Ascending aorta (tissue), 2 donors: ENCODE measurements at places on chromosomes 3 and 15. TPM values are rescaled to one million over a fixed set of nuclear protein-coding genes. Genes with fewer than 3 reads are reported as not detected.

Gene SLC12A1
- total RNA-seq, result not detected

Gene BCHE
- not detected for total RNA-seq

Gene CPNE9
- not detected for total RNA-seq

Gene ARPP19
- total RNA-seq, result 71.7 TPM

Gene GRAMD1C
- total RNA-seq, result 0.21 TPM

Gene CCR8
- total RNA-seq, result not detected

Gene CLSTN2
- total RNA-seq, result 65.8 TPM

Gene ITIH1
- 2.0 TPM for total RNA-seq

GRCh38 chr3:48661501-48662144 lies 1.1 kb downstream of the CELSR3 start:
- H3K27me3 ChIP-seq, result no peaks in the 10 kb centered on the region
- no peaks in the 10 kb centered on the region for H3K36me3 ChIP-seq
- H3K4me3 ChIP-seq, result peak overlapping the region; percentile 39
- no peak for DNase-seq
- H3K4me1 ChIP-seq, result peaks cover 17% of the 10 kb centered on the region
- no peak overlapping the region for H3K27ac ChIP-seq

DNA sequence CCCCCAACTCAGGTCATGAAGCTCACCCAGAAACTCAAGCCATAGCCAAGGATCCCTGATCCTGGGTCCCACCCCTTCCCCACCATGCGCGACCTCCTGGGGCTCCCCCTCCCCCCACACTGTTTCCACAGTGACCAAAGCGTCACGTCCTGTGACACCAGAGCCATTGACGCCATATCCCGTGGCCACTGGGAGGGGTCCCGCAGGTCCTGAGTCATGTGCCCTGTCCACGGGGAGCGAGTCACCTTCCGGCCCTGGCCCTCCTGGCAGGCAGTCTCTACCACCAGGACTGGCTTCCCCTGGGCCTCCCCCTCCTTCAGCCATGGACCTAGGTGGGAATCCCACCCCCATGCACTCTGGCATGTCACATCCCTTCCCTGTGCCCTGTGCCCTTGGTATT lies 15.6 kb downstream of the SEMA3F start:
- DNase-seq, result no peak
- H3K36me3 ChIP-seq, result peaks cover 15% of the 10 kb centered on the region
- H3K4me3 ChIP-seq, result no peak overlapping the region
- H3K27ac ChIP-seq, result peak overlapping the region; percentile 76

DNA sequence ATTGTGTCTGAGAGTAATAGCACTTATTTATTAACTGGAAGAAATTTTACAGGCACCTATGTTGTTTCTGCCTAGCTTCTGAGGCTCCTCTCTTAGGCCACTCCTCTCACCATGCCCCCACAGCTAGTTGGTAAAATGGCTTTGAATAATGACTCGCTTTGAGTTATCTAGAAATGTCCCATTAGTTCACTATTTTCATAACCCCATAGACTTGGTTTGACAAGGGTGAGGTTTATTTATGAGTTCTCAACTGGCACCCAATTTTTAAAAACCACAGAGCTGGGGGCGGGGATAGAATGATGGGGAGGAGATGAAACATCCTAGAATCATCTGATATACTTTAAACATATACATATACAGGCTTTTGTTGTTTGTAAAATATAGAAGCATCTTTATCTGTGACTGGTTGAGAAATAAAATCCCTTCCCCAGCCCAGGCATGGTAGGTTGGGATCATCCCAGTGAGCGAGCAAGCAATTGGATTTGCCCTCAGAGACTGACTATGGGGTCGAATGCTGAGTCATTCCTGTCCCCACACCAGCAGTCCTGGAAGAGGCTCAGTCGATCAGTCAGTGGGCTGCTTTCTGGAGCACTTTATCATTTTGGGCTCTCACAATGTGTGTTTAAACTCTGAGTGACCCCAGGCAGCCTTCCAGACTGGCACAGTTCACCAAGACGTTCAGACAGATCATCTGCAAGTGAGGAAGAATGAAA lies 60.2 kb upstream of the TSEN2 start:
- no peak overlapping the region for H3K27ac ChIP-seq
- no peaks in the 10 kb centered on the region for H3K36me3 ChIP-seq
- no peaks in the 10 kb centered on the region for H3K27me3 ChIP-seq
- H3K4me1 ChIP-seq, result peaks cover 2% of the 10 kb centered on the region
- H3K4me3 ChIP-seq, result no peak overlapping the region
- DNase-seq, result no peak

DNA sequence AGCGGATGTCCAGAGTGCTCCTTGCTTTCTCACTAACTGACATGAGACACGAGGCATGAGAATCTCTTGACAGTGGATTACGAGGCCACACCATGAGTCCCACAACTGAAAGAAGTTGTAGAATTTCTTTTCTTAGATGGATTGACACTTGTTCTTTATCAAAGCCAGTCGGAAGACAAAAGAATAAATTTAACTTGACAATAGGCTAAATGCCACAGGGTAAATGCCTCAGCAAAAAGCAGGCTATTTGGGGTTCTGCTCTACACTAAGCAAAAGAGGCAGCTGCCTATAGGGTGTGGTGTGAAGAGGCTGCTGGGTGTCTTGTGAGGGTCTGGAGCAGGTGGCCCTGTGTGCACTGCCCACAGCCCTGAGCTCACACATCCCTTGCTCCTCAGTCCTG lies 135.1 kb upstream of the SEMA6D start:
- no peak overlapping the region for H3K4me3 ChIP-seq
- no peaks in the 10 kb centered on the region for H3K4me1 ChIP-seq
- H3K36me3 ChIP-seq, result no peaks in the 10 kb centered on the region
- H3K27ac ChIP-seq, result no peak overlapping the region
- H3K27me3 ChIP-seq, result no peaks in the 10 kb centered on the region
- no peak for DNase-seq

- peaks cover 52% of the 10 kb centered on the region for H3K4me1 ChIP-seq
- H3K4me3 ChIP-seq, result peak overlapping the region; percentile 13
- H3K36me3 ChIP-seq, result no peaks in the 10 kb centered on the region
These were observed 4.6 kb downstream of the LOXL1 start for GRCh38 chr15:73930790-73931281.

GRCh38 chr3:66475386-66476020 lies 25.3 kb downstream of the LRIG1 start:
- no peak for DNase-seq
- H3K4me3 ChIP-seq, result no peak overlapping the region
- peaks cover 14% of the 10 kb centered on the region for H3K4me1 ChIP-seq
- H3K27ac ChIP-seq, result no peak overlapping the region

GRCh38 chr3:5898106-5898505 lies 710.6 kb downstream of the EDEM1 start:
- DNase-seq, result no peak
- H3K27me3 ChIP-seq, result no peaks in the 10 kb centered on the region
- H3K4me1 ChIP-seq, result no peaks in the 10 kb centered on the region

DNA sequence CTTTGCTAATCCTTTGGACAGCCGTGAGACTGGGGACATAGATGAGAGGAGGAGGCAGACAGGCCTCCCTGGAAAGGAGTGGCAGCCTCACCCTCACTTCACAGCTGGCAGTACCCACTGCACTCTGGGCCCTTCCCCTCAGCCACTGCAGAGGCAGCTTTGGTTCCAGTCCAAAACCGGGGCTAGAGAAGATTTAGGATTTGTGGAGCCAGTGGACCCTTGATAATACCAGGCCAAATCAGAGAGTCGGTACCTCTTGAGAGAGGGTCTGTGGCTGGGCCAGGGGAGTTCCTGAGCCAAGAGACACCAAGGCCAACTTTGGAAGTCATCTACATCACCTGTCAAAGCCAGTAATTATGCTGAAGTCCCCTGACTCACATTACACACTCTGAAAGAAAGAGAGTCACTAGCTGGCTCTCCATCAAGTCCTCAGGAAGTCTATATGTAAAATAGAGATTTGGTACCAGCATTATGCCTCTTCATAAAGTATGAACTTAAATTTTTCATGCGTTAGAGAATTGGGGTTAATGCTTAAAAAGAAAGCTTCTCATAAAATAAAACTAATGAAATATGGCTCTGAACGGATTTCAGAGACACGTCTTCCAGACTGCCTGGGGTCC lies 244.1 kb upstream of the SEMA6D start:
- peaks cover 22% of the 10 kb centered on the region for H3K4me1 ChIP-seq
- peak overlapping the region; percentile 66 for H3K27ac ChIP-seq
- H3K36me3 ChIP-seq, result no peaks in the 10 kb centered on the region
- H3K27me3 ChIP-seq, result no peaks in the 10 kb centered on the region

GRCh38 chr3:168094877-168095610 lies 680 bp downstream of the GOLIM4 start:
- H3K36me3 ChIP-seq, result no peaks in the 10 kb centered on the region
- H3K4me1 ChIP-seq, result peaks cover 18% of the 10 kb centered on the region
- H3K27me3 ChIP-seq, result no peaks in the 10 kb centered on the region
- peak overlapping the region; percentile 95 for H3K27ac ChIP-seq
- peak overlapping the region; percentile 71 for H3K4me3 ChIP-seq

DNA sequence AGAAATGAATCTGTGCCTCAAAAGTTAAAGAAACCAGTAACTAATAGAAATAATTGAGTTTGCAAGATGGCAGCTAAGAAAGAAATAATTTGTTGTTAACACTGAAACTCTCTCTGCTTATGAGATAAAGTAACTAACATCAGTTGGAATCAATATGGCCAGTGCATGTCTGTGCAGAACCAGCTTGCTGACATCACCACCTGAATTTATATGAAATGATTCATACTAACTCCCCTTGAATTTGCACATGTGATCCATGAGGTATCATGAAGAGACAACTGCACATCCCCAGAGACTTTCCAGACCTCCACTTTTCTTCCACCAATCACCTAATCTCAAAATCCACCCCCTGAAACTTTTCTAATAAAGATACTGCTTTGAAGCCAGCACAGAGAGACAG lies 10.3 kb upstream of the SLC25A38 start:
- no peak overlapping the region for H3K4me3 ChIP-seq
- no peaks in the 10 kb centered on the region for H3K4me1 ChIP-seq
- no peak for DNase-seq
- no peaks in the 10 kb centered on the region for H3K36me3 ChIP-seq
- H3K27ac ChIP-seq, result no peak overlapping the region
- H3K27me3 ChIP-seq, result no peaks in the 10 kb centered on the region

- H3K27ac ChIP-seq, result no peak overlapping the region
- H3K4me3 ChIP-seq, result no peak overlapping the region
- H3K36me3 ChIP-seq, result no peaks in the 10 kb centered on the region
- no peaks in the 10 kb centered on the region for H3K27me3 ChIP-seq
- no peaks in the 10 kb centered on the region for H3K4me1 ChIP-seq
These were observed 38.5 kb downstream of the SCN11A start for GRCh38 chr3:39013289-39013688.

GRCh38 chr15:77597804-77598453 lies 34.8 kb downstream of the LINGO1 start:
- H3K36me3 ChIP-seq, result no peaks in the 10 kb centered on the region
- H3K27ac ChIP-seq, result no peak overlapping the region
- H3K27me3 ChIP-seq, result no peaks in the 10 kb centered on the region
- H3K4me3 ChIP-seq, result no peak overlapping the region
- H3K4me1 ChIP-seq, result no peaks in the 10 kb centered on the region

DNA sequence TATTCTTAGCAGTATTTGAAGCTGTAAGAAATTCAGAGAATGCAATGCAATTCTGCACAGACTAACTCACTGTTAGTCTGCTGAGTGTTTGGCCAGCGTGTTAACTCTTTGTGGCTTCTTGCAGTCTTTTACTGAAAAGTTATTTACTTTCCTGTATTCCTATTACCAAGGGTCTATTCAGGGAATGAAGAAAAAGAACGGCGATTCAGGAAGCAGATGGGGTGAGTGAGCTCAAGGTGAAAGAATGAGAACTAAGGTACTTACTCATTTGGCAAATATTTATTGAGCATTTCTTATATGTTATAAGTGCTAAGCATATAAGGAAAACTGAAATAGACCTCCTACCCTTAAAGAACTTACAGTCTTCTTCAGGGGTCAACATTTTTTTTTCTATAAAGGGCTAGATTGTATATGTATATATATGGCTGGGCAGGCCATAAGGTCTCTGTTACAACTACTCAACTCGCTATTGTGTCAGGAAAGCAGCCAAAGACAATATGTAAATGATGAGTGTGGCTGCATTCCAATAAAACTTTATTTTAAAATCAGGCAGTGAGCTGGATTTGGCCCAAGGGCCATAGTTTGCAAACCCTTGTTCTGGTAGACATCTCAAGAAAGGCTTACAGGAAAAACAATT lies 271.9 kb upstream of the GADL1 start:
- H3K27ac ChIP-seq, result peak overlapping the region; percentile 53
- no peaks in the 10 kb centered on the region for H3K27me3 ChIP-seq
- no peak overlapping the region for H3K4me3 ChIP-seq
- no peaks in the 10 kb centered on the region for H3K36me3 ChIP-seq

DNA sequence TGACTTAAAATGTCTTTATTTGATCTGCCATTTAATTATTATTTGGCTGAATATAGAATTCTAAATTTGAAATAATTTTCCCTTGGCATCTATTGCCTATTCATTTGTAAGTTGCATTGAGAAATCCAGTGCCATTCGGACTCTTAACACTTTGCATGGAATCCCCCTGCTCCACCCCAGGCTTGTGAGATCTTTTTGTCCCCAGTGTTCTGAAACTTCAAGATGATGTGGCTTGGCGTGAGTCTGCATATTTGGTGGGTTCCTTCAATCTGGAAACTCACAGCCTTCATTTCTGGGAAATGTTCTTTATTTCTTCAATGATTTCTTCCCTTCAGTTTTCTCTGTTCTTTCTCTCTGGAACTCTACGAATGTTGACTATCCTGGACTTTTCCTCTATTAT lies 83.8 kb upstream of the BLM start:
- no peak overlapping the region for H3K27ac ChIP-seq
- no peaks in the 10 kb centered on the region for H3K27me3 ChIP-seq
- H3K36me3 ChIP-seq, result peaks cover 73% of the 10 kb centered on the region

GRCh38 chr15:31313223-31313622 lies 13.4 kb upstream of the KLF13 start:
- H3K27me3 ChIP-seq, result no peaks in the 10 kb centered on the region
- H3K27ac ChIP-seq, result no peak overlapping the region
- no peaks in the 10 kb centered on the region for H3K4me1 ChIP-seq
- H3K4me3 ChIP-seq, result no peak overlapping the region
- no peaks in the 10 kb centered on the region for H3K36me3 ChIP-seq

DNA sequence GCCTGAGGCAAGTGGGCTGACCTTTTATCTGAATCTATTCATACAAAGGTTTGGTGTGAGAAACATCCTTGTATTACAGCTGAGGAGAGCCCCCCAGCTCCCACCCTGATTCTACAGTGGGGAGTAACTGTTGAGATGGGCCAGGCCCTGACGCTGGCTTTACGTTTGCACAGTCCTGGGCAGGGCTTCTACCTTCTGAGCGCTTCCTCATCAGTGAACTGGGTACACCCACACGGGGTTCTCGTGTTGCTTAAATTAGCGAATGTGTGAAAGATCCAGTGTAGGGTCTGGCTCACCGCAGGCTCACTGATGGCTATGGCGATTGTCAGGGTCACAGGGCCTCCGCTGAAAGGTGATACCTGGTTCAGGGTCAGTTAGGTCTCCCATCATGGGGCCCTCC lies 7.3 kb upstream of the GHRL start:
- peaks cover 69% of the 10 kb centered on the region for H3K36me3 ChIP-seq
- H3K27me3 ChIP-seq, result no peaks in the 10 kb centered on the region
- no peak overlapping the region for H3K27ac ChIP-seq
- H3K4me3 ChIP-seq, result no peak overlapping the region

- no peaks in the 10 kb centered on the region for H3K27me3 ChIP-seq
- peaks cover 26% of the 10 kb centered on the region for H3K36me3 ChIP-seq
- H3K4me3 ChIP-seq, result no peak overlapping the region
- no peak overlapping the region for H3K27ac ChIP-seq
- DNase-seq, result no peak
These were observed 22.9 kb downstream of the NBEAL2 start for GRCh38 chr3:47002171-47003055.
